ENCODE measurements at places on chromosomes 4 and X.
A peak's percentile ranks its signal among the peaks of the same experiment; 100 is the strongest.

DNA sequence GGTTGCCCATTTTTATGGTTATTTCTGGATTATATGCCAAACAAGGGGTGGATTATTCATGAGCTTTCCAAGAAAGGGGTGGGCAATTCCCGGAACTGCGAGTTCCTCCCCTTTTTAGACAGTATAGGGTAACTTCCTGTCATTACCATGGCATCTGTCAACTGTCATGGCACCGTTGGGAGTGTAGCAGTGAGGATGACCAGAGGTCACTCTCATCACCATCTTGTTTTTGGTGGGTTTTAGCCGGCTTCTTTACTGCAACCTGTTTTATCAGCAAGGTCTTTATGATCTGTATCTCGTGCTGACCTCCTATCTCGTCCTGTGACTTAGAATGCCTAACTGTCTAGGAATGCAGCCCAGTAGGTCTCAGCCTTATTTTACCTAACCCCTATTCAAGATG, 57.6 kb downstream of the SH3KBP1 start:
- no peak for DNase-seq

GRCh38 chrX:94560930-94561329, 886.9 kb downstream of the FAM133A start:
- no peak for DNase-seq

DNA sequence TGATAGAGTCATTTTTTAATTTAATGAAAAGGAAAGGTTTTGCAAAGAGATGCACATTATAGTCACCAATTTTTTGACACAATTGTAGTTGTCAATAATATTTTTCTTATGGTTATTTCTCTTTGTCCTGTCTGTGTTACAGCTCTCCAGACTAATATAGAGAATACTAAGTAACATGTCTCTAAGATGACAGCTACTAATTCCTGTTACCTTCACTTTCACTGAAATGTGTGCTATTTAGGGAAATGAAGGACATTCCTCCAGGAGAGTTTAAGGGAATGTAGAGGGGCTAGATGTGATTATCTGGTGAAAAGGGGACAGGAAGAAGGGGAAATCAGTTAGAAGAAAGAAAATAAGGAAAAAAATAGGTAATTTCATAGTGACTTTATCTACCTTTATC, 1.4 kb downstream of the KLHL5 start:
- DNase-seq, result no peak

DNA sequence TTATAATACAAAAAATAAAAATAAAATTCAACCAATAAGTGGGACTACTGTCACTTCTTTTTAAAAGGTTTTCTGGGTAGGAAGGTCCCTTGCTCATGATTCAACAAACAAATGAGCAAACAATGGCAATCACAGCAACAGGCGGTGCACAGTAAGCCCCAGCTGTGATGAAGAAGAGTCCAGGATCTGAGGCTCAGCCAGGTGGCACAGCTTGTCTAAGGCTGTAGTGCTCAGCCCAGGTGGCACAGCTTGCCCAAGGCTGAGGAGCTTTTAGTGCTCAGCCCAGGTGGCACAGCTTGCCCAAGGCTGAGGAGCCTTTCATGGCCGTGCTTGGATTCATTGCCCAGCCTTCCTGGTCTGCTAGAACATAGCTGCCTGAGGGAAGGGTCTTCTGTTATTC, 75.0 kb downstream of the ZFYVE28 start:
- DNase-seq, result no peak

DNA sequence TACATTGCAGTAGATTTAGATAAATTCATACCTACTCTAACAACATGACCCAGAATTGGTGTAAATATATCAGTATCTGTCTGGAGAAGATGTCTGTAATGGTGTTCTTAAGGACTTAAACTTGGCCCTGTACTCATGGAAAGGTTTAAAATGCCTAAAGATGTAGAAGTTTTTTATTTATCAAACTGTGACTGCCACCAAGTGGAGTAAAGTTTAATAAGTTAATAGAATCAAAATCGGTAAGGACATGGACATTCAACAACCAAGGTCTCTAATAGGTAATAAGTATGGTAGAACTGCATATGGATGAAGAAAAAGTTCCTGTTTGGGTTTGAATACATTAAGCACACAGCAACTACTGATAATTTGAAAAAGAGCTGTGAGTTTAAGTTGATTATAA, 474.0 kb upstream of the NDST3 start:
- DNase-seq, result peak; percentile 0

GRCh38 chrX:134562002-134562401, 96.3 kb downstream of the PLAC1 start:
- no peak for DNase-seq

DNA sequence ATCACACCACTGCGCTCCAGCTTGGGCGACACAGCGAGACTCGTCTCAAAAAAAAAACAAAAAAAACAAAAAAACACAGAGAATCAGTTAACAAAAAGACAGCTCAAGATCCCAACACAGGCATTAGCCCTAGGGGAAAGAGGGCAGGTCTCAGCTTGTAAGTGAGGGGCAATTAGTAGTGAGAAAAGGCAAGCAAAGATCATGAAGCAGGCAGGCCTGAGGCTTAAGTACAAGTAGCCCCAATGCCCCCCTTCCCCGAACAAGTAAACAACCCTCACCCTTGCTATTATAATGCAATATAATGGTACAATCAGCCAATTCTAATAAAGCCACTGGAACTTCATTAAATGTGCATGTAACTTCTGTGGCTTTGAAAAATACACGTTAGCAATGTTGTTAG, 17.0 kb downstream of the ADGRA3 start:
- no peak for DNase-seq

DNA sequence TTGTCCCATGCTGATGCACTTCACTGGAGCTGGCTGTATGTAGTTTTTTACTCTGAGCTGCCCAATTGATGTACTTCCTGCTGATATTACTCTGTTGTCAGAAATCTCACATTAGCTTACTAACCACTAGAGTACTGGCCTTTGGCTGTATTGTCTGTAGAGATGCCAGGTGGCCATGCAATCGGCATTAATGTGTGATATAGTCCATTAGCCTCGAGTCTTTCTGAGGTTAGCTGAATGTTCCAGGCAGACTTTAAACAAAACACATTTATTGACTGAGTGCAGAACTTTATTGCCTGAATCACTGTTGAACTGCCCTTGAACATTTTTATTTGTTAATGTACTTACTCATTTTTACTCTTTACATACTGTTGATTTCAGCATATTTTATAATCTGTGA, 335.2 kb downstream of the PCDH10 start:
- no peak for DNase-seq

DNA sequence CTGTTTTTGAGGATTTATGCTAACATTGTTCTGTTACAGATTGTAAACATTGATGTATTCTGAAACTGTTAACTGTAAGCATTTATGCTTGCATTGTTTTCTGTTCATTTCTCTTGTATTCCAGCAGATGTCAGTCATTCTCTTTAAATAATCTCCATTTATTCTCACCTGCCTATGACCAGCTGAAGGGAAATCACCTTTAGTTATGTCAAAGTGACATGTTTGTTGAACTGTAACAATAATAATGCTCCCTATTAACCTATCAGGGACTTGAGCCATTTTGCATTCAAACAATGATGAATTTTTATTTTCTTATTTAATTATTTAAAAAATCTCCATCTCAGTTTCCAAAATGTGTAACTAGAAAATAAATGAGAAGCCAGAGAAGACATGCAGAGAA, 58.0 kb downstream of the SPCS3 start:
- DNase-seq, result peak; percentile 19

GRCh38 chrX:78665342-78665741, 6.2 kb upstream of the RTL3 start:
- DNase-seq, result no peak

- no peak for DNase-seq
These were observed 24.4 kb downstream of the TRIM2 start for GRCh38 chr4:153228512-153229140.
